ENCODE measurements at places on chromosomes 11 and 22.

DNA sequence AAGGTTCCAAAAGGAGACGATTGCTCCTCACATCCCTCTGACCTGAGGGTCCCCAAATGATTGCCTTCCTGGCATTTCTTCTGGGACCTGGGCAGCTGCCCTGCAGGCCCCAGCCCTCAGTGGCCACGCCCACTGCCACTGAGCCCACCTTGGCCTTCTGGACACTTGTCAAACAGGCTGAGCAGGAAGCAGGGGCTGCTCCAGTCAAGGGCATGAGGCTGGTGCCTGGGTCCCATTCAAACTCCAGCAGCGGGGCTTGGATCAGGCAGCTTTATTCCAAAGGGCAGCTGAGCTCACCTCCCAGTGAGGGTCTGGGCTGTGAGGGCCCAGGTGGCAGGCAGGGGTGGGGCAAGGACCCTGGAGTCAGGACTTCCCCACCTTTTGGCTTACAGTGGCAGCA lies 13.6 kb downstream of the KCTD17 start:
- H3K4me3 ChIP-seq = no peak overlapping the region
- H3K4me1 ChIP-seq = peaks cover 23% of the 10 kb centered on the region
- H3K27ac ChIP-seq = no peak overlapping the region
- H3K36me3 ChIP-seq = peaks cover under 1% of the 10 kb centered on the region
- DNase-seq = no peak

- no peaks in the 10 kb centered on the region for H3K36me3 ChIP-seq
- no peaks in the 10 kb centered on the region for H3K4me1 ChIP-seq
- H3K4me3 ChIP-seq = no peak overlapping the region
These were observed 18.2 kb downstream of the P2RY2 start for GRCh38 chr11:73236205-73236765.

DNA sequence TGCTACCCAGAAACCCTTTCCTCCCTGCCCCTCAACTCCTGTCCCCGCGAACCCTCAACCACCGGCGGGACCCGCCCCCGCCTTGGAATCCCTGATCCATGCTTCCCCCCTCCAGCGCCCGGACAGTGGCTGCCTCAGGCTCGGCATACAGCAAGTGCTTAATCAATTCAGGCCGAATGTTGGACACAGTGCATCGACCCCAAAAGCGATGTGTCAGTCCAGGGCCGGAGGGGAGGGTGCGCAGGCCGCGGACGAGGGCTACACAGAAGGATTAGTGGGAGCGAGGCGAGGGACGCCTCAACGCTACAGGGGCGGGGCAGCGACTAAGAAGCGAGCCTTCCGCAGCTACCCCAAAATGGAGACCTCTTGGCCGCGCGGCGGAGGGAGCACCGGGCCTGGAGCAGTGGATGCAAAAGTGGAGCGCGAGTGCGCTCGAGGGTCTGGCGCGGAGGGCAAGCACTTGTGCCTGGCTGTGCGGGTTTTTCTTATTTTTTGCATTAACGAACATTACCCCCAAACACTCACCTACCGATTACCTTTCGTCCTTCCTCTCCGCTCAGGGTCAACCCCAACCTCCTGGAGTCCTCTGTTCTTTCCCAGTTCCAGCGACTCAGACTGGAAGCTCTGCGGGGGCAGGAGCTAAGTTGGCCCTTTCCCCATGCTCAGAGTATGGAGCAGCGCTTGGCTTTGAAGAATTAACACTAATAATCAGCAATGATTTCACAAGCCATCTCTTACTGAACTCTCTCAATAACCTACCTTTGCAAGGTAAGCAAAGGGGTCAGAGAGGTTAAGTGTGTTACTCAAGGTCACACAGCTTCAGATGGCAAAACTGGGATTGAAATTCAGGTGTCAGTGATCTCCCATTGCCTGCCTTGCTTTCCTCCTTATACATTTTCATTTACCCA lies 30.0 kb upstream of the WNT11 start:
- peak; percentile 55 for DNase-seq
- peaks cover 55% of the 10 kb centered on the region for H3K4me1 ChIP-seq
- peaks cover 6% of the 10 kb centered on the region for H3K27me3 ChIP-seq
- peak overlapping the region; percentile 78 for H3K4me3 ChIP-seq
- peaks cover 5% of the 10 kb centered on the region for H3K36me3 ChIP-seq

- no peak for DNase-seq
- peaks cover 14% of the 10 kb centered on the region for H3K4me1 ChIP-seq
- no peaks in the 10 kb centered on the region for H3K36me3 ChIP-seq
- H3K27ac ChIP-seq = peak overlapping the region; percentile 53
- H3K4me3 ChIP-seq = no peak overlapping the region
These were observed 65.4 kb upstream of the TSPAN18 start for GRCh38 chr11:44661311-44661717.

DNA sequence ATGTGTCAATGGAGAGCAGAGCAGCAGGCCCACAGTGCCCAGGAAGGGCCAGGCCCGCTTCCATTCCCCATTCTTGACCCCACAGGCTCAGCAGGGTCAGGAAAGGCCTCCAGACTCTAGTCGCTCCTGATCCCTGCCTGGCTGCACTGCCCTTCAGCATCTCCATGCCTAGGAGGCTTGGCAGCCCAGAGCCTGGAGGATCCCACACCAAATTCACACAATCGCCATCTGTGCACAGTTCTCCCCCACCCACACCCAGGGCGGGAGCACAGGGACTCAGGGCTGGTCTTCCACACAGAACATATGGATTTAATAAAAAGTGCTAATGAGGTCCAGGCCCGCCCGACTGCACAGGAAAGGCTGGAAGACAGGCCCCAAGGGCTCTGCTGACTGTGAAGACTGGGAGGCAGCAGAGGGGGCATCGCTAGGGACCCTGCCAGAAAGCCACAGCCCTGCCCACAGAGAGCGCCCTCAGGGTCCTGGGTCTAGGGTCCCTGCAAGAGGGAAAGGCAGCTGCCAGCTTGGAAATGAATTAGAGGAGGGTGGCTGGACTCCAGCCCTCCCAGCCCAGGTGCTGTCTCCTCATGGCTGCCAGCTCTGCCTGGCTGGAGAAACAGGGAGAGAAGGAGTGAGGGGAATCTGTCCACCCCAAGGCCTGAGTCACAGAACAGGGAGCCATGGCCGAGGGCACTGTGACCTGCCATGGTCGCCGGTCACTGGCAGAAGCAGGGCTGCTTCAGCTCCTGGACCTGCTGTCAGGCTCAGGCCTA lies 39.7 kb downstream of the DKK3 start:
- no peak overlapping the region for H3K27ac ChIP-seq
- peaks cover 8% of the 10 kb centered on the region for H3K27me3 ChIP-seq
- no peak overlapping the region for H3K4me3 ChIP-seq
- H3K4me1 ChIP-seq = peaks cover 2% of the 10 kb centered on the region

DNA sequence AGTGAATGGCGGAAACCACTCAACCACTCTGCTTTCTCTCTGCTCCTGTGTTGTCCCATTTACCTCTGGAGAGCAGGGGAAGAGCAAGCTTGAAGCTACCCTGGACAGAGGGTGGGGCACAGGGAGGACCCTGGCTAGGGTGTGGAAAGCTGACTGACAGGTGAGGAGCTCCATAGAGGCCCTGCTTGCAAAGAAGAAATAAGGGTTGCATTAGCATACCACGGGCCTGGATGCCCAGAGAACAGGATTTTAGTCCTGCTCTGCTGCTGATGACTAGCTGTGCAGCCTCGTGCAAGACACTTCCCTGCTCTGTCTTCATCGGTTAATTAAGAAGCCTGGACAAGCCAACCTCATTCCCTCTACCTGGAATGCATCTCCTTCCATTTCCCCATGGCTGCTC lies 135.0 kb downstream of the BUD13 start:
- no peaks in the 10 kb centered on the region for H3K4me1 ChIP-seq
- no peak overlapping the region for H3K4me3 ChIP-seq
- no peaks in the 10 kb centered on the region for H3K27me3 ChIP-seq
- no peak overlapping the region for H3K27ac ChIP-seq
- no peaks in the 10 kb centered on the region for H3K36me3 ChIP-seq

GRCh38 chr22:44180706-44181032 lies at the start of gene PARVG:
PARVG (plus strand) TSS chr22:44180925; CDS start chr22:44183330, 2,405 bp downstream.
- DNase-seq = peak; percentile 72
- peak within 1 kb of the TSS; percentile 92 for H3K27ac ChIP-seq
- H3K4me3 ChIP-seq = peak within 1 kb of the TSS; percentile 95
- H3K36me3 ChIP-seq = peaks cover 23% of the 10 kb centered on the region
- H3K4me1 ChIP-seq = peaks cover 32% of the 10 kb centered on the region

DNA sequence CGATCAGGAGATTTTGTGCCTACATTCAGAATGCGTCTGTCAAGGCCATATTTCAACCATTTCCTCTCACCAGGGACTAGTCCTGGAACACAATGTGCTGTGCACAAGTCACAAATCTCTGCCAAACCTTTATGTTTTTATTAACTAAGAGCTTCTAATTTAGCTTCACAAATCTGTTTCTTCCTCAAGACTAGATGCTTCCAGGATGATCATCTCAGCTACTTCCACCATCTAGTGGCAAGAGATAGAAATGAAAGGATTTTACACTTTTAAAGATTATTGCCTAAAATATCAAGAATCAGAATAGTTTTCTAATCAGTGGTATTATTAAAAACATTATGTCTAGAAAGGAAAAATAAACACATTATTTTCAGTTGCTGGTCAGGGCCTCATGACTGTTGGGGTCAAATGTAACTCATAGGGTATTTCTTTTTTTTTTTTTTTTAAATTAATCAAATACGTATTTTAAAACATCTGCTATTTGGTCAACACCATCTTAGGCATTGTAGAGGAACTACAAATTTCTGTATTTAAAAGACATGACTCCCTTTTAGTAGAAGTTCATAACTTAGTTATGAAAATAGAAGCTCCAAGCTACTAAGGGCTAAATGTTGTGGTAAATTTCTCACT lies 1102.6 kb downstream of the DLG2 start:
- H3K27me3 ChIP-seq = no peaks in the 10 kb centered on the region
- no peak overlapping the region for H3K4me3 ChIP-seq
- no peak for DNase-seq
- H3K27ac ChIP-seq = no peak overlapping the region

GRCh38 chr22:19110646-19111045 lies 11.6 kb downstream of the DGCR2 start:
- H3K4me1 ChIP-seq = peaks cover 62% of the 10 kb centered on the region
- peaks cover 19% of the 10 kb centered on the region for H3K36me3 ChIP-seq
- DNase-seq = no peak
- no peaks in the 10 kb centered on the region for H3K27me3 ChIP-seq
- peak overlapping the region; percentile 23 for H3K27ac ChIP-seq
- no peak overlapping the region for H3K4me3 ChIP-seq

All from activated CD8-positive, alpha-beta T cell treated with anti-CD3 and anti-CD28 coated beads, Interleukin-2, amount 10 ng/mL, durations not matched to agents 7 days and 5 days (primary cell).